ENCODE measurements at places on chromosomes 16 and 17.

DNA sequence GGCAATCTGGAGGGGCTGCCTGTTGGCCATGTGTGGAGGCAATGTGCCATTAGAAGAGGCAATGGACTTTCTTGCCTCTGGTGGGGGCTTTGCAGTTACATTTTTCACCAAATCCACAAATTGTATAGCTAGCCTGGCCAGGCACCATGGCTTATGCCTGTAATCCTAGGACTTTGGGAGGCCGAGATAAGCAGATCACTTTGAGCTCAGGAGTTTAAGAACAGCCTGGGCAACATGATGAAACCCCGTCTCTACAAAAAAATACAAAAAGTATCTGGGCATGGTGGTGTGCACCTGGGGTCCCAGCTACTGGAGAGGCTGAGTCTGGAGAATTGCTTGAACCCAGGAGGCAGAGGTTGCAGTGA lies 2.7 kb upstream of the RNF112 start:
- DNase-seq: no peak

- DNase-seq: no peak
These were observed 1.0 kb upstream of the RHOT1 start for GRCh38 chr17:32141258-32141657.

GRCh38 chr16:88533932-88534637 lies 36.1 kb upstream of the ZC3H18 start:
- DNase-seq: peak; percentile 72

DNA sequence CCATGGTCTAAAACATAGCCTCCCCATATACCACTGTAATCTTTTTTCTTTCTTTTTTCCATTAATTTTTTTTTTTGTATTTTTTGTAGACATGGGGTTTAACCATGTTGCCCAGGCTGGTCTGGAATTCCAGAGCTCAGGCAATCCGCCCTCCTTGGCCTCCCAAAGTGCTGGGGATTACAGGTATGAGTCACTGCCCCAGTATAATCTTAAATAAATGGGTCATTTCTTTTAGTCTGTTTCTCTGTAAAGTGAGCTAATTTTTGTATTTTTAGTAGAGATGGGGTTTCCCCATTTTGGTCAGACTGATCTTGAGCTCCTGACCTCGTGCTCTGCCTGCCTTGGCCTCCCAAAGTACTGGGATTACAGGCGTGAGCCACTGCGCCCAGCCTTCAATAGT lies 5.7 kb upstream of the NME1 start:
- DNase-seq: no peak

GRCh38 chr17:2338315-2338657 lies 985 bp downstream of the SGSM2 start:
- no peak for DNase-seq

- DNase-seq: no peak
These were observed 609.9 kb downstream of the WWOX start for GRCh38 chr16:78709137-78709884.

GRCh38 chr17:20300436-20300934 lies 166.9 kb downstream of the LGALS9B start:
- DNase-seq: no peak

DNA sequence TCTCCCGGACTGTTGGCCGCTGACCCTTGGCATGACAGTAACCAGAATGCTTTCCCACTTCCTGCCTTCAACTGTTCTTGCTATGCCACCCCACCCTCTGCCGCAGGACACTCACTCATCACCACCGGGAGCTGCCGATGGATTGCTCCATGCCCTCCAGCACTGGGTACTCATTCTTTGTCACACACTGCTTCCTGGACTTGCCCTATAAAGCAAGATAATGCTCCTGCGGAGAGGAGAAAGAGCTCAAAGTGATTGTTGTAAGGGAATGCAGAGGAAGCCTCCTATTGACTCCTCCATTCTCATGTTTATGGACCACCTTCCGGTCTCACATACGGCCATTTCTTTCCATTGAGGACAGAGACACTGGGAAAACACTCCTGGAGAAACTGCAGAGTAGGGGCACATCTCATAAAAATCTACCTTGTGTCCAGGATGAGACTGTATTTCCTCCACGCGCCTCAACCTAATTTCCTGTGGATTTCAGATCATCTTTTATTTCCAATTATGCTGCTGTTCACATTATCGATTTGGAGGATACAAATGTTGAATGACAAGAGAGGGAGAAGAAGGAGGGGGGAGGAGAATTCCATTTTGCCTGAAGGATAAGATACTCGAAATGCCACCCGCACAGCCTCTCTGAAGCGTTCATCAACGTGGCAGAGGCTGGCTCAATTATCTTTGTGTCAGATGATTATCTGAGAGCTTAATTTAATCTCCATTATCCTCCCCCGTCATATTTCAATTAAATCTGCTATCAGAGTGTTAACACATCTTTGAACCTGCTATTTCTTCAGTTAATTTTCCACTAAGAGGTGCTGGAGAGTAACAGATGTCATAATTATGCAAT lies 486.1 kb upstream of the SALL1 start:
- no peak for DNase-seq

- no peak for DNase-seq
These were observed 138.5 kb downstream of the SSH2 start for GRCh38 chr17:29791336-29792080.

GRCh38 chr17:40541873-40542557 lies 23.3 kb downstream of the CCR7 start:
- DNase-seq: no peak

GRCh38 chr16:78372277-78372676 lies 272.8 kb downstream of the WWOX start:
- DNase-seq: no peak

Measured in stimulated activated CD4-positive, alpha-beta T cell treated with anti-CD3 and anti-CD28 coated beads, Interleukin-4, amount 100 ng/mL, for 48 hours (primary cell).